ENCODE measurements at places on chromosomes 4 and X.

- DNase-seq = no peak
These were observed 12.5 kb downstream of the GJB1 start for GRCh38 chrX:71235482-71235881.

DNA sequence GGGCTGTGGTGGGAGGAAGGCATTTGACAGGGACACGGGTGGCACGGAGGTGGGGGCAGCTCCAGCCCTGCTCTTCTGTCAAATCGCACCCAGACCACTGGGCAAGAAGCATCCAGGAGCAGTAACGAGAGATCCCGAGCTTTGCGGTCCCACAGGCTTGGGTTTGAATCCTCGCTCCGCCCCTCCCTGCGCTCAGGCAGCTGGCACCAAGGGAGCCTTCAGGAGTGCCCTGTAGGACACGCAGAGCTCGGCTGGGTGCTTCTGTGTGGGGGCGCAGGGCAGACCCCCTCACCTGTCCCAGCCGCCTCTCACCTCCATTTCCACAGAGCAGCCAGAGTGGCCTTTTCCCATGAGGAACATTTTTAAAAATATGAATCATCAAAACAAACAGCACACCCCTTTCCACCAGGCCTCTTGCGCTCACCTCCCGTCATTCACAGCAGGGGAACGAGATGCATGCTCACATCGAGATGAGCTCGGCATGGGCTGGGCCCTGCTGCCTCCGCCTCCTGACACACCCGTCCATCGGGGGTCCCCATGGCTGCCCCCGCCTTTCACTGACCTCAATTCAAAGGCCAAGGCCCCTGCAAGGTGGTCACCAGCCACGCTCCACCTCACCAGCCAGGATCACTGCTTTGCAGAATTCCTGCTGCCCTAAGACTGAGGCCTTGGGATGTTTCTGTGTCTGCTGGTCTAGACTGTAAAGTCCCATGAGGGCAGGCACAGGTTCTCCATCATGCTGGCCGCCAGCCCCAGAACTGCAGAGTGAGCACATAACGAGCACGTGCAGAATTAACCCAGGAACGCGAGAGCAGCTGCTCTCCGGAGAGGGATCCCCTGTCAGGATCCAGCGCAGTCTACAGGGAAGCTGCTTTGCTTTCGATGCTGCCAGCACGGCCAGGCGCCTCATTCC is 52.7 kb downstream of the ACOX3 start:
- no peak for DNase-seq

GRCh38 chr4:54231768-54232688 is 2.9 kb downstream of the PDGFRA start:
- DNase-seq = no peak

DNA sequence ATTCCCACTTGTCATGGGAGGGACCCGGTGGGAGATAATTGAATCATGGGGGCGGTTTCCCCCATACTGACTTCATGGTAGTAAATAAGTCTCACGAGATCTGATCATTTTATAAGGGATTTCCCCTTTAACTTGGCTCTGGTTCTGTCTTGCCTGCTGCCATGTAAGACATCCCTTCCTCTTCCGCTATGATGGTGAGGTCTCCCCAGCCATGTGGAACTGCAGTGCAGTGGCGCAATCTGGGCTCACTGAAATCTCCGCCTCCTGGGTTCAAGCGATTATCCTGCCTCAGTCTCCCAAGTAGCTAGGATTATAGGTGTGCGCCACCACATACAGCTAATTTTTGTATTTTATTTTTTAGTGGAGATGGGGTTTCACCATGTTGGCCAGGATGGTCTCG is 2.9 kb downstream of the HPGDS start:
- peak; percentile 6 for DNase-seq

DNA sequence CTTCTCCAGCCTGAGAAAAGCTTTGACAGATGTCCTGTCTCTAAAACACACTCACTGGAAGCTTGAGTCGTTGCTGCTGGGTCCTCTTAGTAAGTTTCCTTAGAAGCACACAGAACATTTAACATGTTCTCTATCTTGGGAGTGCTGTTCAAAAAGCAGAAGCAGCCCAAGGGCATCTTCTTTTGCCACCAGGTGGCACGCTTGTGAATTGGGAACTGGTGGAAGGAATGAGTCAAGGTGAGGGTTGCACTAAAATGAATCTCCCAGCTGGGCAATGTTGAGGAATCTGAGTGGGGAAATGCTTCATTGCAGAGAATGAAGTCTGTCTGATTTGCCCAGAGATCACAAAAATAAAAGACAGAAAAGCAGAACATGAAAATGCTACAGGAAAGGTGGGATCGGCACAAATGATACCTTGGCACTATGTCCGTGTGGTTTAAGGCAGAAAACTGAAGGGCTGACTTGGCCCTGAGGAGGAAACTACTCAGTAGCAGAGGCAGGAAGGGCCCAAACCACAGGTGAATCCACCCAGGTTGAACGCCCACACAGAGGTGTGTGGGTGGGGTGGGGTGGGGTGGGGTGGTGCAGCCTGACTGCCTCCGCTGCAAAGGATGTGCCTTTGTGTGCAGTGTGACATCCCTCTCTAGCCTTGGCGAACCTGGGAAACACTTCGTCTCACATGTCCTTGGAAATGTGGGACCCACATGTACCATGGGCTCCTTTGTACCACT is 26.0 kb downstream of the KIT start:
- DNase-seq = peak; percentile 16

- no peak for DNase-seq
These were observed 2442.0 kb downstream of the PCDH7 start for GRCh38 chr4:33162122-33162521.

DNA sequence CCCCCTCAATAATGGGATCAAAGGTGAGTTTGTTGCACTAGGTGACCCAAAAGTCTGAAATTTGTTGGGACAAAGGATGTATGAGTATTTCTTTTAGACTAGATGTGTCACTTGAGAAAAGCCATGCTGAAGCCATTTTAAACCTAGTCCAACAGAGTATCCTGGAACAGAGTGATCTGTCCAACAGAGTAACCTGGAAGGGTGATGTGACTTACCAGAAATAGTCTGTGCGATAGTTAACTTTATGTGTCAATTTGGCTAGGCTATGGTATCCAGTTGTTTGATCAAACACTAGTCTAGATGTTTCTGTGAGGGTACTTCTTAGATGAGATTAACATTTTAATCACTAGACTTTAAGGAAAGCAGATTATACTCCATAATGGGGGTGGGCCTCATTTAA is 154.5 kb downstream of the PARM1 start:
- DNase-seq = no peak
